Islet precursor cell (in vitro differentiated cells): ENCODE measurements at places on chromosomes 1 and 21.

- no peak for DNase-seq
These were observed 11.6 kb upstream of the PCP4 start for GRCh38 chr21:39855595-39855994.

DNA sequence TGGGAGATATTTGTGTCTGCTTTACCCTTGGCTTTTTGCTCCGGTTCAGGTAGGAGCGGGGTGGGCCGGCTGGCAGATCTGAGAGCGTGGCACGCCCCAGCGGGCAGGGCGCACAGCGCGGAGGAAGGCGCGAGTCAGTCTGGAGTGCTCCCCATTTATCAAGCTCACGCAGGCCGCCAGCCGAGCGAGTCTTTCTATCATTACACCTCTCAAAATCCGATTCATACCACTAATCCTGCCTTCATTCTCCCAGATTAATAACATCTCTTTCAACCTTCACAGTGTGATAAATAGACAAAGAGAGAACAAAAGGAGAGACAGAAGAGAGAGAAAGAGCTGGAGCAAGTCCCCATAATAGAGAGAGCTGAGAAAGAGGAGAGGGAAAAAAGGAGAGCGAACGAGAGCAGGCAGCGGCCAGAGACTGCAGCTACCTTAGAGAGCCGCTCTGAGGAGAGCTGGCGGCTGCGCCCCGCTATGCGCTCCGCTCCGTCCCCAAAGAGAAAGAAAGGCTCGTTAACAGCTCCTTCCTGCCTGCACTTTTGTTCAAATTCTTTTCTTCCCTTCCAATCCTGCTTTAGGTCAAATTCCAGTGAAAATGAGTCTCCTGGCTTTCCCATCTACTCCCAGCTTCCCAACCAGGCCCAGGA lies 48.0 kb downstream of the DMAP1 start:
- no peak for DNase-seq

DNA sequence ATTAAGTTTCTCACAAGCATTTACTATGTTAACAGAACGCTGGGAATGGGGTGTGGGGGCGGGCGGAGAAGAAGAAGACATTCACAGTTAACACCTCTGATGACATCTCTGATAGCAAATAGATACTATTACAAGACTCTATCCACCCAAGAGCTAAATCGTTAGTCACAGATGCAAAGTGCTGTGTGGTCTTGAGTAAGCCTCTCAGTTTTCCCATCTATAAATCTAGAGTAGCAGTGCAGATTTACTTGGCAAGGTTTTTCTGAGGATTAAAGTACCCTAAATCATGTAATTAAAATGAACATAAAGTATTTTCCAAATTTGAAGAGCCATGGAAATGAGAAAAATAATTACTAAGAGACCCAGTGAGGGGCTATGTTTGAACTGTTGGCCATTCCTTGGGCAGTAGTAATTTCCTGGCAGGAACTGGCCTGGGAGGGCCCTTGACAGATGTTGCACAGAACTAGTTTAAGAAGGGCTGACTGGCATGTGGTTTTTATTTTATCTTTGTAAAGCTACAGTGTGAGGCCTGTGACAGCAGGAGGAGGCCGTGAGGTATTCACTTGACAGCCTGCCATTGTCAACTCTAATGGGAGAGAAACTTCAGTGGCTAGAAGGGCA lies 58.7 kb upstream of the APOBEC4 start:
- no peak for DNase-seq

GRCh38 chr1:208541225-208541855 lies 297.2 kb upstream of the PLXNA2 start:
- DNase-seq, result no peak

DNA sequence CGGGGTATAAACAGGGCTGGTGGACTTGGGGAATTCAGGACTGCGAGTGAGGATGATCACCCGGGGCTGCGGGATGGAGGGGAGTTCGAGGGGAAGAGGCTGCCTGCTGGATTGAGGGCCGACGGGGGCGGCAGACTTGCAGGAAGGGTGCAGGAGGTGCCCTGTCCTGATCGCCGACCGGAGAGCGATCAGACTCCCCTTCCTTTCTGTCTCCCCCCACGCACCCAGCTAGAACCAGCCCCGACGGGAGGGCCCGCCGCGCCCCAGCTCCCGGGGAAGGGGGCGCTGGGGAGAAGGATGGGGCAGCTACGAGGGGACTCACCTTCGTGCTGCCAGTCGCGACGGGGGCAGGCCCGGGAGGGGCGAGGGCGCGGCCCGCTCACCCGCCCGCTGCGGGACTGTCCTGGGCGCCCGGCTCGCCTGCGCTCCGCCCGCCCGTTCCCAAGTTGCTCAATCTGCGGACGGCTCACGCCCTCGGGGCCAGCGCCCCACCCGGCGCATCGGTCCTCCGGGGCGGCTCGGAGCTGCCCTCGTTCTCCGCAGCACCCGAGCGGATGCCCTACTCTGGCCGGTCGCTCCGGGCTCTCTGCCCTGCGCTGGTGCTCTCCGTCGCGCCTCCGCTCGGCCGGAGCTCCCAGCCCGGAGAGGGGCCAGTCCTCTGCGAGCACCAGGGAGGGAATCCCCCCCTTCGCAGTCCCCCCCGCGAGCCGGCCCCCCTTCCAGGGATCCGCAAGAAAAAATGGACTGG lies at the start of gene RSPO1:
Gene RSPO1 (minus strand): TSS at position 649 of the 748 bp plus-strand sequence. CDS start 5,231 bp downstream, outside the sequence.
- DNase-seq, result peak; percentile 64

DNA sequence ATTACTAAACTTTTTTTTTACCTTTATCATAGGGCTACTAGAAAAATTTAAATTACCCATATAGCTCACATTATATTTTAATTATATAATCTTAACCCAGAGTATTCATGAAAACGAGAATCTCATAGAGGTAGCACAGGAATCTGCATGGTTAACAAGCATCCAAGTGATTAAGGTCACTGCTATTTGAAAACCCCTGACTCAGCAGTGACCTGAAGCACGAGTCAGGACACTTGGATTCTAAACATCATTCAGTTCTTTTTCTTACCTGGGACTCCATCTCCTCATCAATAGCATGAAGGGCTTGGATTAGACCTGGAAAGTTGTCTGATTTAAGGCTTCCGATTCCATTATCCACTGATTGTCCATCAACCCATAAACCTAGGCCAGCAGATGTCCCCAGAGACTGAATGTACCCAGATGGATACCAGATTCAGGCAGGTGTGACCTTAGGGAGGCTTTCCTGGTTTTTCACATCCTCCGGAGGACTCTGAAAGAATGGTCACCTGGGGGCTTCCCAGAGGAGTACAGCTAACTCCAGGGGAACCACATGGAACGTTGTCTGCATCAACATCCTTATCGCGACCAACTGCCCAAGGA lies 174.3 kb downstream of the SETD4 start:
- DNase-seq, result no peak

- DNase-seq, result no peak
These were observed 104.0 kb downstream of the PPIAL4G start for GRCh38 chr1:148379170-148379500.

DNA sequence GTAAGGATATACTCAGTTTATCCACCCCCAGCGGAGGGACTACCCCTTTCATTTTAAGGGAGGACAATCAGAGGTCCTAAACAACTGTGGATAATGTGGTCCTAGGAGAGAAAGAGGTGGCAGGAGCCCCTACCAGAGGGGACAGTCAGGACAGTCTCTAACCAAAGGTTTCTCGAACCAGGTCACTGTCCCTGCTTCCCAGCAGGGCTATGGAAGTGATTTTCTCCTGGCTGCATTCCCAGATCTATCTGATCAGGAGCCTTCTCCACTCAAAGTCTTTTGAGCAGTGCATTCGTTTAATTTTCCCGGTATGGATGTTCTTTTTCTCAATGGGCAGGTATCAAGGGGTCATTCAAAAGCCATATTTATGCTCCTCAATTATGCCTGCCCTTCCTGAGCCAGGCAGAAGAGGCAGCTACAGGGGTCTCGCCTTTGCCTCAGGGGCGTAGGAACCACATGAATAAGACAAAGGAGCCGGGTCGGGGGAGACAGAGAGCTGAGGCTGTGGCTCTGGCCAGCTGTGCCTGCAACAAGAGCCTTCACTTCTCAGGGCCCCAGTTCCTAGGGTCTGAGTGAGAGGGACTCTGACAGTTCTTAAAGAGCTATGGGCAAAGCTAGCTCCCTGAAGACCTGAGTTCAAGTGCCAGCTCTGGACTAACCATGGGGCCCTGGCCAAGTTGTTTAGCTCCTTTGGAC lies 62.5 kb upstream of the DMRTB1 start:
- no peak for DNase-seq

GRCh38 chr1:7325254-7325653 lies 445.8 kb upstream of the VAMP3 start:
- DNase-seq, result peak; percentile 26

DNA sequence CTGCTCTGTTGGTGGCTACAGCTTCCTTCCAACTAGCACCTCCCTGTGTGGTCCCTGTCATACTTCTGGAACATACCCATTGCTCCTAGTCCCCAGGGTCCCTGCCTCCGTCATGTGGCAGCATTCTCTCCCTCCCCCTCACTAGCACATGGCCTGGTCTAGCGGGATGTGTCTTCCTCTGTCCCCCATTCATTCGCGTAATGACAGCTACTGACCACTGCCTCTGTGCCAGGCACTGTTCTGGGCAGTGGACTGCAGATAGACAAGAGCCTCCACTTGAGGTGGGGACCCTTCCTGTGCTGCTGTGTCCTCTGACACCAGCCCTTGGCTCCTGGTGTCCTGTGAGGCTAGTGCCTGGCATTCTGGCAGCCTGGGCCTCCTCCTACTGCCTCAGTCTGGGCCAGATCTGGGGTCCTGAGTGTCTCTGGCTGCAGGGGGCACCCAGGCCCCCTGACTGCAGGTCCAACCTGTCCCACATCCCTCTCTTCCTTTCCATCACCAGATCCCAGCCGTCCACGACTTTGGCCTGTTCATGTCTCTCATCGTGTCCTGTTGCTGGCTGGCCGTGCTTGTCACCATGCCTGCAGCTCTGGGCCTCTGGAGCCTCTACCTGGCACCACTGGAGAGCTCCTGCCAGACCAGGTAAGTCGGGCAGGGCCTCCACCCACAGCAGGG lies 38.1 kb downstream of the DISP3 start:
- no peak for DNase-seq

- no peak for DNase-seq
These were observed 76.7 kb upstream of the CASZ1 start for GRCh38 chr1:10873189-10873588.

DNA sequence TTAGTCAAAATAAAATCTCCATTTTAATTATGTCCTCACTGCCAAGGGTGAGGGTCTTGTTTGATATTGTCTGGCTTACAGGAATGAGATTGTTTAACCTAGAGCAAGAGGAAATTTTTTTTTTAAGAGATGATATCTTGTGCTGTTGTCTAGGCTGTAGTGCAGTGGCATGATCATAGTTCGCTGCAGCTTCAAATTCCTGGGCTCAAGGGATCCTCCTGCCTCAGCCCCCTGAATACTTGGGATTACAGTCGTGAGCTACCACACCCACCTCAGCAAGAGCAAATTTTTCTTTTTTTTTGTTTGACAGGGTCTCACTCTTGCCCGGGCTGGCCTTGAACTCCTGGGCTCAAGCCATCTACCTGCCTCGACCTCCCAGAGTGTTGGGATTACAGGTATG lies 84.6 kb downstream of the DISP1 start:
- no peak for DNase-seq

GRCh38 chr1:38138498-38139233 lies 92.1 kb upstream of the POU3F1 start:
- DNase-seq, result peak; percentile 79

GRCh38 chr1:175090780-175091179 lies 23.1 kb downstream of the TNN start:
- no peak for DNase-seq

DNA sequence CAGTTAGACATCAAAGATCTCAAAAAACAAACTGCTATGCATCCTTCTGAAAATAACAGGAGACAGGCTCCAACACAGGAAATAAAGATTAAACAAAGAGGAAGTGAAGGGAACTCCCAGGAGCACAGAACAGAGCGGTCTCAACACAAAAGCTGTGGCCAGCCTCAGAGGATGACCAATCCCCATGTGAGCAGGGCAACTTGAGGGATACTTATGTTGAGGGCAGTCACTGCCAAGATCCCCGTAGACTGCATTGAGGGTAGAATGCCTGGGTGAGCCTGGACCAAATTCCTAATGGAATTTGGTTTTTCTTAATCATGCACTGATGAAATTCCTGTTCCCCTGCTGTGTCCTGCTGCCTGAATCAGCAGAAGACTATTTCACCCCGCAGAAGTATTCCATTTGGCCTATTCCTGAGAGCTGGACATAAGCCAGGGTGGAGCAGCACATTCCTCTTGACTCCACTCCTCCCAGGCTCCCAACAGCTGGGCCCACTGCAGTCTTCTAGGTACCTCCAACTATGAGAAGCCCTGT lies 49.0 kb downstream of the JAK1 start:
- DNase-seq, result peak; percentile 67

GRCh38 chr1:12130466-12131130 lies 36.2 kb upstream of the TNFRSF1B start:
- peak; percentile 37 for DNase-seq

GRCh38 chr1:205440121-205440475 lies 15.7 kb downstream of the BLACAT1 start:
- DNase-seq, result no peak

DNA sequence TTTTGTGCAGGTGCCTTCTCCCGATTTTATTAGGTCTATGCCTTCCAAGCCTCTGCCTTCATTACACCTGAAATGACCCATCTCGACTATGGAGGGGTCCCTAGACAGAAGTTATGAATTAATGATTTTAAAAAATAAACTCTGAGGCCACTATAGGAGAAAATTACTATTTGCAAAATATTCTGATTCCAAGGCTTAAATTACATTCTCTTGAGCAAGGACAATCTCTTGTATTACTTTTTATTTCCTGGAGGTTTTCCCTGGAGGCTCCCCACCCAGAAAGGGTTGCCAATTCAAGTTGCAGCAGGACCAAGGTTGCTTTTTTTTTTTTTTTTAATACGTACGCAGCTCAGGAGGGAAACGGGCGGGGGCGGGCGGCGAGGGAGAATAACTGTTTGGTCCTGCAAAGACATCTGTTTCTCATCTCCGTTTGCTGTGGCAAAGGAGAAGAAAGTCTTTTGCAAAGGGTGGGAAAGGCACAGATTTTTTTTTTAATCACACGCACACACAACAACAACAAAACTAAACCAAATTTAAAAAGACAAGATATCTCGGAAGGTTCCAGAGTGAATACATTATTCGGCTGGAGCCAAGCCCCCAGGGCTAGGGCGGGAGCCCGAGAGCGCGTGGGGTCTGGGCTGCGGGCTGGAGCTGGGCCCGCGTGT lies 618 bp upstream of the SERTAD4 start:
- peak; percentile 60 for DNase-seq

- no peak for DNase-seq
These were observed 79.0 kb upstream of the IFFO2 start for GRCh38 chr1:19035377-19036040.

GRCh38 chr21:28229814-28230213 lies 762.9 kb downstream of the LTN1 start:
- no peak for DNase-seq

GRCh38 chr1:152426731-152427130 lies 12.7 kb upstream of the CRNN start:
- DNase-seq, result no peak

GRCh38 chr1:195105773-195106172 lies 1502.5 kb downstream of the KCNT2 start:
- no peak for DNase-seq

GRCh38 chr1:98344731-98345130 lies 316.8 kb upstream of the SNX7 start:
- no peak for DNase-seq

- no peak for DNase-seq
These were observed 65.6 kb downstream of the KCNJ15 start for GRCh38 chr21:38322311-38322950.
